ENCODE measurements at places on chromosomes 12 and 14.

DNA sequence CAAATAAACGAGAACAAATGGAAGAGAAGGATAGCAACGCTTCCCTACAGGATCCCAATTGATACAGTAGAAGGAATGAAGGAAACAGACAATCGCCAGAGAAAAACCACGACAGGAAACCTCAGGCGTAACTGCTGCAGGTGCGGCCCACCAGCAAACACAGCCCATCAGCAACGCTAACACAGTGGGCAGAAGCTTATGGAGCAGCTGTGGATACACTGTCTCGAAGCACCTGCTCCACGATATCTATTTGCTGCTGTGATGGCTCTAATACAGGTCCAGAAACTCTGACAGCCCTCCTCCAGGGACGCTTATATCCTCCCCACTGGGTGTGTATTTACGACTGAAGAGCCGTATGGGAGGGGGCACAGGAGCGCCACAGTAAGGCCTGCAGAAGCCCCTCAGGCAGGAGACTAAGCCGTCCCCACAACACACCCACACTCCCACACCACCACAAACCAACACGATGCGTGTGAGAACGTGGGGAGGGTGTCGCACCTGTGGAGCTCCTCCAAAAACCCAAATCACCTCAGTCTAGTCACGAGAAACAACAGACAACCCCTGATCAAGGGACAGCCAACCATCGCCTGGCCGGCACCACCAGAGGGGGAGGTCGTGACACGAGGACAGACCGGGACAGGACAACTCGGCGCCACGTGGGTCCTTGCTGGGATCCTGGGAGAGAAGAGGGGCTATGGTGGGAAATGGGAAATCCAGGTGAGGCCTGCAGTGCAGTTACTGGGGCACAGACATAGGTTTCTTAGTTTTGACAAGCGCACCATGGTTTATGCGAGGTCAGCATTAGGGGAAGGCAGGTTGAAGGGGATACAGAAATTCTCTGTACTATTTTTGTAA, 24.0 kb downstream of the POLE start:
- no peak for DNase-seq

DNA sequence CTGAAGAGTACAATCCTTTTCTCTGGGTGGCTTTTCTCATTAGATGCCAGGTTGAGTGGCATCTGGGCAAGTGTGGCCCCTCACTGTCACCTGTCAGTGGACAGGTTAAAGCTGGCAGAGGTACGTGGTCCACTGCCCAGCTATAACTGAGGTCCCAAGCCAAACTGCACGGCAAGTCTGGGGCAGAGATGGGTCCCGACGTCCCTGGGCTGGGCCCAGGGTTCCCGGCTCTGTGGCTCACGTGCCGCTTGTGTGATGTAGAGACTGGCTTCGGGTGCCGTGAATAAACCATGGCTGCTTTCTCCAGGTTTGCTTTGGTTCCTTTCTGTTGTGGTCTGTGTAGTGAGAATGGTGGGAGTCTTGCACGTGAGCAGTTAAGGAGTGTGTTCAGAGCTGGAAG, 77.7 kb downstream of the WDR20 start:
- DNase-seq = no peak

GRCh38 chr14:99722741-99723140, 38.6 kb downstream of the CYP46A1 start:
- DNase-seq = no peak

- DNase-seq = no peak
Measured at GRCh38 chr12:12693111-12693671, 2.8 kb downstream of the GPR19 start.

GRCh38 chr14:93395231-93395630, 35.5 kb upstream of the UNC79 start:
- DNase-seq = no peak
